ENCODE measurements at places on chromosomes 5 and 9.

DNA sequence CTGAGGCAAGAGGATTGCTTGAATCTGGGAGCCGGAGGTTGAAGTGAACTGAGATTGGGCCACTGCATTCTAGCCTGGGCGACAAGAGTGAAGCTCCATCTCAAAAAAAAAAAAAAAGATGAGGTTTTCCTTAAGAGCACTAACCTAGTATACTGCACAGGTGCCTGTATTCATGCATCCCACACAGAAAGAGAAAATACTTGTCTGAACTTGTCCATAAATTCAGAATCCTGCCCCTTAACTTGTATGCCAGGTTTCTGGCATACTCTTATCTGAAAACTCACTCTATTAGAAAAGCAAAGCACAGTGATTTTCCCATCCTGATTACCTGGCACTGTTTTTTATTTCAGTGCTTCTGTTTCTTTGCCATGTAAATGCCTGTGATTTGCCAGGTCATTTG is 125.3 kb upstream of the CDKN2B start:
- DNase-seq, result no peak

DNA sequence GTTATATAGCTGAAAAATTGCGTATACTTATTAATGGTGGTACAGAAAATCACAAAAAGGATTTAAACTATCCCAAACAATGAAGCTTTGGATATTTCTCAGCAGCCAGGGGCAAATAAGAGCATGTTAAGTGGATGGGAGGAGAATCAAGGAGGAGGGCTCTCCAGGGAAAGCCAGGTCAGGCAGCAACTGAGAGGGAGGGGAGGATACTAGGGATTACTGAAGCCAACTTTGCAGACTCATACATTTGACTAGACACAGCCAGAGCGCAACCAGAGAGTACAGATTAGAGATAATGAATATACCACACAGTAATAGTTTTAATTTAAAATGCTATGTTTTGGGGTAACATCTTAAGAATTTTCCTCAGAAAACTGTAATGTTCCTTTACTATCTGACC is 360.2 kb downstream of the HCN1 start:
- no peak for DNase-seq

- DNase-seq, result no peak
These were observed 19.5 kb upstream of the TCERG1 start for GRCh38 chr5:146427619-146427997.

- DNase-seq, result no peak
These were observed 94.4 kb upstream of the IL6ST start for GRCh38 chr5:56088967-56089829.

DNA sequence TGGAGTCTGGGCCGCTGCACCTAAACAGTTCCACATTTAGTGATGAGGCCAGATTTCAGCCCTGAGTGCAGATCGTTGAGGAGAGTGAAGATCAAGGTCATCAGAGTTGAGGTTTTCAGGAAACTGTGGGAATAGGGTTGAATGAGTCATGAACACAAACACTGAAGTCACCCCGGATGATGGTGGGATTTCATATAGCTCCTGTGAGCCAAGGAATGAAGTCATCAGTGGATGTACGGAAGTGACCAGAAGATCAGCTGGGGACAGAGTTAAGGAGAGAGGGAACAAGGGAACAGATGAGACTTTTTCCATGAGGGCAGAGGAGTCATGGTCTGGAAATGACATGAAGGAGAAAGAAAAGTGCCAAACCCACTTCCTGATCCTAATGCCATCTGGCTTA is 36.5 kb downstream of the PALM2AKAP2 start:
- no peak for DNase-seq

DNA sequence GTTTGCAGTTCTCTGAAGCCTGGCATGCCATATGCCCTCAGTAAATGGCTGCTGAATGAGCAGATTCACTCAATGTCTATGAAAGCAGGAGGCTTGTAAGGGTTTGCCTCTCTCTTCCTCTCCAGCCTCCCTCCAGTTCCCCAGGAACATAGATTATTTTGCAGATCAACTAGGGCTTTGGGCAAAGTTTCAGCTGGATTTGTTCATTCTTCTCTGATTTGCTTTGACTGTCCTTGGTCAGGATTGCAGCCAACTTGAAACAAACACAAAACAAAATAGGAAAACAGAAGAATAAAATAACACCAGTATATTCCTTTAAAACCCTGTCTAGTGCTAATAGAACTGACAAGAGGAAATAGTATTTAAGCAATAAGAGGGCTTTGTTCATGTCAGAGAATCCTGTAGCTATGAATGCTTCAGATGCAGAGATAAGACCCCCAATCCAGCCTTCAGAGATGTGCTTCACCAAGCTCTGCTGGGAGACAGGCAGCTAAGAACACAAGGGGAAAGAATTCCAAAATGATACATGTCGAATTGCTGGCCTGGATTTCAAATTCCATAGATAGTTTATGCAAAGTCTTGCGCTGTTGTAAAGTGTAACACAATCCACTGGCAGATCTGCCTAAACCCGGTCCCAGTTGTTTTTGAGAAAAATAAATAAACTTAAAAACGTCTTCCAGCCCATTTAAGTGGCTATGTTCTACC is 174.3 kb downstream of the PAPPA start:
- DNase-seq, result no peak

GRCh38 chr5:119274767-119275130 is 81.1 kb upstream of the TNFAIP8 start:
- no peak for DNase-seq

GRCh38 chr5:168443533-168443932 is 42.7 kb upstream of the RARS1 start:
- no peak for DNase-seq

DNA sequence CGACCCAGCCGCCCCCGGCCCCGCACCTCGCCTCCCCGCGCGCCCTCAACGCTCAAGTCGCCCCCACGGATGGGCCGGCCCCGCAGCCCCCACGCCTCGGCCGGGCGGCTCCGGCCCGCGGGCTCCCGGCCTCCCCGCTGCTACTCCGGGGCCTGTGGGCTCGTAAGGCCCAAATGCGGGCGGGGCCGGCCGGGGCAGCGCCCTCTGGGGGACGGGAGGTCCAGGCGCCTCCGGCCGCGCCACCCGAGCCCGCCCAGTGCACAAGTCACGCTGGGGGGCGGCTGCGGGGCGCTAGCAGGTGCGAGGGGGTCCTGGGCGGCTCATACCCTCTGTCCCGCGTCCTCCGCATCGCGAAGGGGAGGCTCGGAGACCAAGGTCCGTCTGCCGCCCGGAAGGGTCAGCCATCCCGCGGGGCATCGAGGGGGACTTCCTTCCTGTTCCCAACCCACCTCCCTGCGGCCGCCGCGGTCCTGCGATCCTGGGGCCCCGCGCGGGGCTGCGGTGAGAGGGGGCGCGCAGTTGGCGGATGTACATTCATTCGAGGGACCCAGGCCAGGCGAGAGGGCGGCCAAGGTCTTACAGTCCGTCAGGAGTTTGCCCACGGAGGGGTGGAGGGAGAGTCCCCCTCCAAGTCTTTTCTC is at the start of gene CIZ1:
CIZ1 (minus strand) TSS at position 167 of the 641 bp plus-strand sequence. CDS start 715 bp downstream, outside the sequence.
- peak; percentile 63 for DNase-seq

GRCh38 chr5:31049936-31050704 is 143.4 kb upstream of the CDH6 start:
- DNase-seq, result no peak

DNA sequence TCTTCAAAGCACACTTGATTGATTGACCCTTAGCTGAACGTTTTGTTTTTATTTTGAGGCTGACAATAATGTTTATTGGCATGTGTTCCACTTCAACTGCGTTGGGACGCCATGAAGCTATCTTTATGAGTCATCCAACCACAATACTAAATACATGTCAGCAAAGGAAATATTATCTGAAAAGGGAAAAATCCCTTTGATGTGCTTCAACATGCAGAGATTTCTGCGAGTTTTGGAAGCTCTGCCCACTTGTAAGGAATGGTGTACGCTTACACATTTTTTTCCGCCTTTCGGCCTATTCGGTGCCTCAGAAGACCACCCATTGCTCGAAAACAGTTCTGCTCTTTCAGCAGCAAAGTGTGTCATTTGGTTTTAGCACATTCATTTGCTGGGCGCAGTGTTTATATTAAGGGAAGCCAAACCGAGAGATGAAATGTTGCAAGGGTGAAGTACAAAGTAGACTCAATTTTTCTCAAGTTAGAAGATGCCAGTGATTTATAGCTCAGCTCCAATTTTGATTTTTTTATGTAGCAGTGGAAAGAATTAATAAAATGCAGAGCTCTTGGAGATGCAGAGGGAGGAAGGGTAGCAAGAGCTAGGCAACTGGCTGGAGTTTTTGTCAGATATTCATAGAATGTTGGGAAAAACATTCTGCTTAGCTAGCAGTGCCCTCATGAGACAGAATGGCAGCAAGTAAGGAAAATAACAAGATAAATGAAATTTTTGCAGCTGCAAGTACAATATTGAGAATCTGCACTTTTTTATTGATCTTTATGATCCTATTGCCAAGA is 68.9 kb downstream of the PRDM6 start:
- no peak for DNase-seq

DNA sequence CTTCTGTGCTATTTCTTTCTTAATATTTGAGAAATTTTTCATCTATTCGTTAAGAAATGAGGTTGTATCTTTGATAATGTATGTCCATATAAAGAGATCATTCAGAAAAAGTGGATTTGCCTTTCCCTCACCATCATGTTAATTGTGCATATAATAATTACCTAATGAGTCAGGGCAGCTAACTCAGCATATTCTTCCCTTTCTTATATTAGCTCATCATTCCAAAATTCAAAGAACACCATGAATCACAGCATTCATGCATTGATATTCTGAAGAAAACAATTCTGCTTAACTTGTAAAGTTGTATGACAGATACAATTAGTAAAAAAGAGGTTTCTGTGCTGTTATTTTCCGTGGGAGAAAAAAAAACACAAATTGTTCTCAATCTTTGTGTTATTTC is 630.6 kb downstream of the TLE1 start:
- DNase-seq, result no peak

- DNase-seq, result no peak
These were observed 30.4 kb downstream of the GABBR2 start for GRCh38 chr9:98678244-98678842.

DNA sequence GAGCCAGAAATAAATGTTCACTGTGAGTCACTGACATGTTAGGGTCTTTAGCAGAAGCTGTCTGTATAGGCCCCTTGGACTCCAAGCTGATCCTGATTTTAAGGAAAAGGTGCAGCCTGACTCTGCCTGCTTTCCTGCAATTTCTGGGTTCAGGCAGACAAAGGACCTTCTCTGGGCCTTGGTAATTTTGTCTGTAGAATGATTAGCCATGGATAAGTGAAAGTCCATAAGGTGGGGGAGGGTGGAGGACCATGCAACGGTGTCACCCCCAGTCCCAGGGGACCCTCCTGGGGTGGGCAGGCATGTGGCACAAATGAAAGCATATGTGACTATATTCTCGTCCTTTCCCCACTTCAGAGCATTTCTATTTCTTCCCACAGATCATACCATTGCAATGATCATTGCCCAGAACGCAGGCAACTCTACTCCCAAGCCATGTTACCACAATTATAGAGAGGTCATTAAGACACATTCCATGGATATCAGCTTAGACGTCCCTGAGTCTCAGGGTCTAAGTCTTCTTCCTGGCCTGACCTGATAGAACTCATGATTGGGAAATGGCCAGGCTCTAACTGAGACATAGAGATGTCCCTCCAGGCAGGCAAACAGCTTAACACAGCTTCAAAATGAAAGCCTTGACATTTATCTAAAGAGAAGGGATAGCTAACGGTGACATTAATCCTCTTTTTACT is 157.9 kb upstream of the ALDH1B1 start:
- DNase-seq, result no peak
